ENCODE measurements at places on chromosomes 2 and 18. TPM values are rescaled to one million over a fixed set of nuclear protein-coding genes. Genes with fewer than 3 reads are reported as not detected.

MOGAT1 gene
- not detected for total RNA-seq

PSD4 gene
- 6.1 TPM for total RNA-seq

NOSTRIN gene
- total RNA-seq: not detected

TWIST2 gene
- 467 TPM for total RNA-seq

UGT1A8 gene
- not detected for total RNA-seq

DPP4 gene
- total RNA-seq: 39.9 TPM

All from GM23248 (cell line).